ENCODE measurements at places on chromosomes 12 and 14. TPM values are rescaled to one million over a fixed set of nuclear protein-coding genes. Genes with fewer than 3 reads are reported as not detected.

Gene SLC2A14
- 0.07 TPM for polyA plus RNA-seq

Gene NGB
- polyA plus RNA-seq: not detected

Gene RHEBL1
- polyA plus RNA-seq: 0.62 TPM

Gene HNF1A
- polyA plus RNA-seq: 0.06 TPM

Gene C14orf132
- polyA plus RNA-seq: 10.8 TPM

Gene GYS2
- polyA plus RNA-seq: not detected

Gene CLEC1B
- not detected for polyA plus RNA-seq

Gene MGST1
- 280 TPM for polyA plus RNA-seq

Measured in IMR-90 (cell line).